ENCODE measurements at places on chromosomes 6 and 20. TPM values are rescaled to one million over a fixed set of nuclear protein-coding genes. Genes with fewer than 3 reads are reported as not detected.
A peak's percentile ranks its signal among the peaks of the same experiment; 100 is the strongest.

Gene HDGFL1
- total RNA-seq, result not detected

Gene CRISP3
- total RNA-seq, result 0.55 TPM

GRCh38 chr20:63932606-63933160, 23.5 kb downstream of the UCKL1 start:
- H3K27me3 ChIP-seq, result no peaks in the 10 kb centered on the region
- H3K4me3 ChIP-seq, result no peak overlapping the region
- H3K36me3 ChIP-seq, result peaks cover 69% of the 10 kb centered on the region
- DNase-seq, result no peak
- no peak overlapping the region for H3K27ac ChIP-seq

GRCh38 chr6:81939766-81940165, 187.3 kb upstream of the TENT5A start:
- no peaks in the 10 kb centered on the region for H3K36me3 ChIP-seq
- H3K27ac ChIP-seq, result no peak overlapping the region

GRCh38 chr6:75526502-75527127, 33.0 kb upstream of the FILIP1 start:
- peaks cover 7% of the 10 kb centered on the region for H3K4me1 ChIP-seq
- no peaks in the 10 kb centered on the region for H3K36me3 ChIP-seq
- DNase-seq, result peak; percentile 89

DNA sequence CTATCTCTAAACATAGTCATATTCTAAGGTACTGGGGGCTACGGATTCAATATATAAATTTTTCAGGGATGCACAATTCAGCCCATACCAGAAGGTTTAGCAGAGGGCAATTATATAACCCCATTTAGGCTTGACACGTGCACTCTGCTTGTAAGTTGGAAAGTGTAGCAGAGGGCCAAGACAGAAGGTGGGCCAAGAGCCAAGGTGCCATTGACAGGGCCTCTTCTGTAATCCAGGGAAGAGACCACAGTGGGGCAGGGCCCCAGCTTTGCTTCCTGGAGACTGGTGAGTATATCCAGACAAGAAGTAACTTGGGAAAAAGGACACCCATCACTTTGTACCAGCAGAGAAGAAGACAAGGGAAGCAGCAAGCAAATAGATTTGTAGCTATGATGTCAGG, 672.4 kb upstream of the MARCKS start:
- no peaks in the 10 kb centered on the region for H3K36me3 ChIP-seq
- no peaks in the 10 kb centered on the region for H3K4me1 ChIP-seq
- no peaks in the 10 kb centered on the region for H3K27me3 ChIP-seq
- H3K4me3 ChIP-seq, result no peak overlapping the region
